Globus pallidus (tissue), 1 donor: ENCODE measurements at places on chromosomes 7 and 10.

DNA sequence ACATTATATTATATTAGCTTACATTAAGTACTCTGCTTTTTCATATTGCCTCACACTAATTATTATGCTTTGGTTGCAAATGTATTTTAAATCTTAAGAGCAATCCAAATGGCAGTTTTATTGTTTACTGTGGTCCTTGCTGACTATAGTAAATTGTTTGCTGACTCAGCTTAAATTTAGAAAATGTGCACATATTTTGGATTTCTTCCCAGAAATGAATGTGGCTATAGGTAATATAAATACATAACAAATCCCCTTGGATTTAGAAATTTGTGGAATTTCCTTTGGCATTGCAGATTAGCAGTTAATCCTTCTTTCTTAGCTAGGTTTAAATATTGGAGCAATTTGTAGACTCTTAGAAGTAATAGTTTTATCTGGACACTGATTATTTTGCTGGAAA, 565.8 kb downstream of the NRG3 start:
- DNase-seq, result no peak

DNA sequence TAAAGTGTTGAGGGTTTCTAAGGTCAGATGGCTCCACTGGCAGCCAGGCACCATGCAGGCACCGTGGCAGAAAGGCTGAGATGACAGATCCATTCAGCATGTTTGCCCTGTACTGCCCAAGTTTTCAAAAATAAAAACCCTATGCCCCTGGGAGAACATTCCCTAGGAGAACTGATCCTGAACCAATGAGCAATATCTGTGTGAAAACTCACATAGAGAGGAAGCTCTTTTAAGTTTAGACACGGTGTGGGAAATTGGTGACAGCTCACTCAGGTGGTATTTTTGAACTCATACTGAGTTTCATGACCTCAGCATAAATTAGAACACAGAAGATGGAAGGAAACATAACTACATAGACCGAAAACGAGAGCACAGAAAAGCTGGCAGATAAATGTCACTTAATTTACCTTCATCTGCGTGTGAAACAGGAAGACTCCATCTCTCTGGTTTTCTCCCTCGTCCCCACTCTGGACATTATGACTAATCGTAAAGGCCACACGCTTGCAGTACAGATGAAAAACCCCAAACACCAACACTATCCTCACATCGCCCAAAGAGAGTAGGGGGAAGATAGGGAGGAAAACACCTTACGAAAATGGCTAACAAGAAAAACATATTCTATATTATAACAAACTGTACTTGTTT, 127.8 kb downstream of the ICA1 start:
- DNase-seq, result no peak

GRCh38 chr7:121546632-121547543, 150.8 kb upstream of the FAM3C start:
- no peak for DNase-seq

DNA sequence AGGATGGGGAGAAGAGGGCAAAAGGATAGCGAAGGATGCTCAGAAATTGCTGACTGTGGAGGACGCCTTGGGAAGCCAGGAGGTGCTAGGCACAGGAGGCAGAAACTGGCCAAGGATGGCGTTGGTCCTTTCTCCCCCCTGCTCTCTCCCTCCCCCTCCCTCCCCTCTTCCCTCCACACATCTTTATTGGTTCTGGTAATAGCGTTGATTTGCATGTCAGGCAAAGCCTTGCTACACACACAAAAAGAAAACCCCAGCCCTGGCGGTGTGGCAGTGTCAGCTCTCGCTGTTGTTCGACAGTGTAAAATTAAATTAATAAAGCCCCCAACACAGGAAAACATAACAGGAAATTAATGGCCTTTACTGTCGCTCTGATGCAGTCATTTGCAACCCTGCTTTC, 47.2 kb downstream of the PAX2 start:
- DNase-seq, result no peak

DNA sequence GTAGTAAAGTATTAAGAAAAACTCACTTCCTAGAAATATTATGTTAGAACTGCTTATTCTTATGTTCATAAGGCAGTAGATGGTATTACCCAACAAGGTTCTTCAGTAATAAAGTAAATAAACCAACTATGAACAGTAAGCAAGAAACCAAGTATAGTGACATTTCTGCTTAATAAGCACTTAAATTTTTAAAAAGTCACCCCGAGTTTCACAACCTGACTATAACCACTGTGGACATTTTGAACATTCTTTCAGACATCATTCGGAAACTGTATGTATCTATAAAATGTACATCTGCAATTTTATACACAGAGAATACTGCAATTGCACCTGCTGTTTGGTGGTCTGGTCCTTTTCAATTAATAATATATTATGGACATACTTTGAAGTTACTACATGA, 1073.6 kb downstream of the XPNPEP1 start:
- DNase-seq, result no peak
